Activated naive CD4-positive, alpha-beta T cell treated with anti-CD3 and anti-CD28 coated beads, Interleukin-2, amount 10 ng/mL, durations not matched to agents 7 days and 5 days (primary cell): ENCODE measurements at places on chromosomes 11 and 22.

GRCh38 chr22:20463324-20464095 lies 25.9 kb upstream of the SCARF2 start:
- peak; percentile 64 for DNase-seq

DNA sequence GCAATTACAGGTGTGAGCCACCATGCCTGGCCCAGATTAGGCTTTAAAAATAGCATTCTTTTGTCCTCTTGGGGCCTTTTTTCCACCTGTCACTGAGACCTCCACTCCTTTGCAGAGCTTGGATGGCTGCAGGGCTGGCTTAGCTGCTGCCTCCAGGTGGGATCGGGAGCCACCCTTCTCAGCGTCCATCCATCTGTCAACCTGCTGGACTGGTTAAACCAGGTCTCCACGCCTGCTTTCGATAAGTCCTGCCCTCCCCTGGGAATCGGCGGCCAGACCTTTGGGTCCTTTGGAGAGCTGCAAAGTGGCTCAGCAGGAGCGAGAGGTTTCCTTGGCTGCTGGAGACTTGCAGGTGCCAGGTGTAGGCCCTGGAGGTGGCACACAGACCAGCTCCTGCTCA lies 23.4 kb upstream of the GRAMD4 start:
- no peak for DNase-seq

DNA sequence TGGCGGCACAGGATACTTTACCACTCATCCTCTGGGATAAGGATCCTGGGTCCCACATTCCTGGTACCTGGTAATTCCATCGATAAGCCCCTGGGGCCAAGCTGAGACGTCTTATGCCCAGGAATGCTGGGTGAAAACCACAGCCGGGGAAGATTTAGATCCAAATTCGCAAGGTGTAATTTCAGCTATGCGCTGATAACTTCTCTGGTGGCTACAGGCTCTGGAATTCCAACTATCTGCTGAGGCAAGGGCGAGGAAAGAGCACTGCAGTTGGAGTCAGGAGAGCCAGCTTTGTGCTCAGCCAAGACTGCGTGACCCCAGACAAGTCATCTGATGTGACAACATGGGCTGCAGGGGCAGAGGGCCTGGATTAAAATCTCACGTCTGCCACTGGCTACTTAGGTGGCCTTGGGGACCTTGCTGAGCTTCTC lies 9.9 kb upstream of the MYEOV start:
- DNase-seq = no peak

- DNase-seq = no peak
Observed at GRCh38 chr11:59368238-59369022, 9.7 kb downstream of the OR5AN1 start.

GRCh38 chr22:27129266-27129665 lies 471.9 kb downstream of the MIAT start:
- no peak for DNase-seq

GRCh38 chr11:126791446-126791845 lies 209.1 kb downstream of the KIRREL3 start:
- no peak for DNase-seq

DNA sequence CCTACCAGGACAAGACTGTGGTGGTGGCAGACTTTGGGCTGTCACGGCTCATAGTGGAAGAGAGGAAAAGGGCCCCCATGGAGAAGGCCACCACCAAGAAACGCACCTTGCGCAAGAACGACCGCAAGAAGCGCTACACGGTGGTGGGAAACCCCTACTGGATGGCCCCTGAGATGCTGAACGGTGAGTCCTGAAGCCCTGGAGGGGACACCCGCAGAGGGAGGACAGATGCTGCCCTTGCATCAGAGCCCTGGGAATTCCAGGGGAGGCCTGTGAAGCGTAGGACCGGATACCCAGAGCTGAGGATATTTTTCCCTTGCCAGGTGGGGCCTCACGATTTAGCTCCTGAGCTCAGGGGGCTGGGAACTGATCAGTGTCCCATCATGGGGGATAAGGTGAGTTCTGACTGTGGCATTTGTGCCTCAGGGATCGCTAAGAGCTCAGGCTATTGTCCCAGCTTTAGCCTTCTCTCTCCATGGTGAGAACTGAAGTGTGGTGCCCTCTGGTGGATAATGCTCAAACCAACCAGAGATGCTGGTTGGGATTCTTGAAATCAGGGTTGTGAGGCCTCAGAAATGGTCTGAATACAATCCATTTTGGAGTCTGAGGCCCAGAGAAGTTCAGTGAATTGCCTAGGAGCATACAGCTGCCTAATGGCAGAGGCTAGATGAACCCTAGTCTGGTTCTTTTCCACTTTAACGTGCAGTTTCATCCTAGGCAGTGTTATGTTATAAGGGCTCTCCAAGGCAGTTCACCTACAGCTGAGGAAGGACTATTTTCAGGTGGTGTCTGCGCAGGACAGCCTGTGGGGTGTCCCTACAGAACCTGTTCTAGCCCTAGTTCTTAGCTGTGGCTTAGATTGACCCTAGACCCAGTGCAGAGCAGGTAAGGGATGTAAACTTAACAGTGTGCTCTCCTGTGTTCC lies 19.5 kb downstream of the PIK3IP1 start:
- DNase-seq = peak; percentile 71

DNA sequence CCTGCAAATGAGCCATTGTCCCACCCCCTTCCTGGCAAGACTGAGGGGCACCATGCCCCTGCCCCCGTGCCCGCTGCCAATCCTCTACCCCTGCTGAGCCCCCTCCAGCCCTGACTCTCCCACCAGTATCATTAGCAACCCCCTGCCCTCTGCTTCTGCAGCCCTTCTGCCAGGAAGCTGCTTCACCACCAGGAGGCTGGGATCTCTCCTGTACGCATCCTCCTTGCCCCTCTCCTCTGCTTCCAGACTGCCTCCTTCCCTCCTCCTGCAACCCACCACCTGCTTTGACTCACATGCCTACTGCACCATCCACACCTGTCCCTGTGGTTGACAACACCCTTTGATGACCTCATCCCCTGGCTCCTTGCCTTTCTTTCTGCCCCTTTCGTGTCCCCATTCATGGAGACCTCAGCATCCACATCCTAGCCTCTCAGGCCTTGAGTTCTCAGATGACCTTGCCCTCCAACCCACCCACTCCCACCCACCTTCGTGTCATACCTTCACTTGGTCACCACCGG lies 13.4 kb upstream of the PNPLA3 start:
- DNase-seq = no peak

- no peak for DNase-seq
Observed at GRCh38 chr22:35781898-35782297, 64.2 kb downstream of the APOL5 start.

- DNase-seq = no peak
Observed at GRCh38 chr22:42970029-42970428, 44.9 kb downstream of the PACSIN2 start.
